ENCODE measurements at places on chromosomes 1 and 21.

DNA sequence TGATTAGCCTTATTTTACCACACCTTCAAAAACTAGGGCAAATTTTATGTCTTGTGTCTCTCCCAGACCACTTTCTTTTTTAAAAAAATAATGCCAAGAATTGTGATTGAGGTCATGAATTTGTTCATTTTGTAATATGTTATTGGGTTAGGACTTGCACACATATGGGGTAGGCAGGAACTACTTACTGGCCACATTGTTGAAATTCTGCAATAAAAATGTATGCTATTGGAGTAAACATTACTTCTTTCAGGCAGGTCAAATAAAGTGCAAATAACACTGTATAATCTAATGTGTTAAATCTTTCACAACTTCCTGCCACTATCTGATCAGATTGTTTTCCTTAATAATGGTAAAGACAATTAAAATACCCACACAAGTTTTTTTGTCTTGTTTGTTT lies 166.6 kb upstream of the COL11A1 start:
- DNase-seq: no peak

DNA sequence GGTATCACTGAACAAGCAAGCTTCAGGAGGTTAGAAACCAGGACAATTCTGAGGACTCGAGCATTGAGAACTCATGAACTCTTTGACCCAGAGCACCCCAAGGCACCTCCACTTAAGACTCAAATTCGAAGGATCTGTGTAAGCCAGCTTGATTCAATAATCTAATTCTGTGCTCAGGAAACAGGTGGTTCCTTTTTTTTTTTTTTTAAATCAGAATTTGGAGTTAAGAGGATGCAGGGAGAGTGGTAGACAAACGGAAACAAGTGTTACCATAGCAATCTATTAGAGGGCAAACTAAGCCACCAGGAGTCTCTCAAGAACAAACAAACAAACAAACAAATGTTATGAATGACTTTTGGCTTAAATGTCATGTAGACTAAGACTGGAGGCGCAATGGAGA lies 53.8 kb upstream of the DPH5 start:
- no peak for DNase-seq

- no peak for DNase-seq
These were observed 187.0 kb upstream of the USP24 start for GRCh38 chr1:55402142-55402541.

GRCh38 chr1:30508611-30509010 lies 214.8 kb downstream of the MATN1 start:
- DNase-seq: no peak

DNA sequence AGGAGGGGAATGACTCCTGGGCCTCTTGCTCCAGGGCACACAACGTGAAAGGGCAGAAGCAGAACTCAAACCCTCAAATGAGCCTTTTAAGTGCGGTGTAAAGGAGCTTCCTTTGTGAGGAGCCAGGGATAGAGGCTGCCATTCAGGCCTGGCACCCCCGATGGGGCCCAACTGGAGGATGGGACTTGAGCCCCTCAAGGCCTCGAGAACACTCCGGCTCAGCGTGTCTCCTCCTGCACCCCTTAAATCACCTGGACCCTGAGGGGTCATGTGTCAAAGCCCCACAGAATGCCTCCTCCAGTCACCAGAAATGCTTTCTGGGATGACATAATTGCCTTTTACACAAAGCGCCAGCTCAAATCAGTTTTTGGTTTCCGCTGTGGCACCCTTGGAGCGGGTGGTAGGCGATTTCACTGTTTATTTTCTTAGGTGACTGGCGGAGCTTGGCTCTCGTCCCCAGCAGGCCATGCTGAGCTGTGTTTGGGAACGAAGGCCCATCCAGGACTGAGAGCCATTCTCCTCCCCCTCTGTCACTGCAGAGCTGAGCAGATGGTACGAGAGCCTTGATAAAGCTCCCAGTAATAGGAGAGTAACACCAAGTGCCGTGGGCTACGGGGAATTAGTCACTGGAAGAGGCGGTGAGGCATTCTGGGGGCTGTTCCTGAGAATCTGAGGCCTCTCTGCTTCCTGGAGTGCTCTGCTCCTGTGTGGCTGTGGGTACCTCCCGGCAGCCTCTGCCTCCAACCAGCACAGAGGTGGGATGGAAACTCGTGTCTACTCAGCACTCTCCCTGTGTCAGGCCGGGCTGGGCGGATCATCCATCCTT lies 163.0 kb downstream of the GRIK3 start:
- no peak for DNase-seq

Measured in activated T-cell treated with anti-CD3 and anti-CD28 coated beads for 1 hour (primary cell).